Activated naive CD4-positive, alpha-beta T cell treated with anti-CD3 and anti-CD28 coated beads, Interleukin-2, amount 10 ng/mL, durations not matched to agents 7 days and 5 days (primary cell): ENCODE measurements at places on chromosomes 3 and 15.

- no peak for DNase-seq
Observed at GRCh38 chr3:141421639-141422319, 53.5 kb downstream of the ZBTB38 start.

DNA sequence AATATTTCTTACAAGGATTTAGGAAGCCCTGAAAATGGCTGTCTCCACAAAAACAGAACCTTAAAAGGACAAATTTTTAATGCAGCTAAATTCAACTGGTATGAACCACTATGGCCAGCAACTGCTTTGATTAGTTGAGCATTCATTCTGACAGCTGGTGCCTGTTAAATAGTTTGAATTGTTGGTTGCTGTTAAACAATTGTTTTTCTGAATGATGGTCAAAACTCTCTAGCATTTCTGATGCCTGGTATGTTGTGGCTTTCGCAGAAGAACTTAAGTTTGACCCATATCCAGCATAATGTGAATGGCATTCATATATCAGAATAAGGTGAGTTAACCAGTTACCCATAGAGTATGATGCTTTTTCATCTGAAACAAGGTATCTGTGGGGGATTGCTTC is 138.4 kb downstream of the MEIS2 start:
- DNase-seq, result no peak

- peak; percentile 46 for DNase-seq
Observed at GRCh38 chr3:127629467-127630403, 750 bp downstream of the PODXL2 start.

- no peak for DNase-seq
Observed at GRCh38 chr3:23840521-23840920, 34.8 kb downstream of the UBE2E1 start.

DNA sequence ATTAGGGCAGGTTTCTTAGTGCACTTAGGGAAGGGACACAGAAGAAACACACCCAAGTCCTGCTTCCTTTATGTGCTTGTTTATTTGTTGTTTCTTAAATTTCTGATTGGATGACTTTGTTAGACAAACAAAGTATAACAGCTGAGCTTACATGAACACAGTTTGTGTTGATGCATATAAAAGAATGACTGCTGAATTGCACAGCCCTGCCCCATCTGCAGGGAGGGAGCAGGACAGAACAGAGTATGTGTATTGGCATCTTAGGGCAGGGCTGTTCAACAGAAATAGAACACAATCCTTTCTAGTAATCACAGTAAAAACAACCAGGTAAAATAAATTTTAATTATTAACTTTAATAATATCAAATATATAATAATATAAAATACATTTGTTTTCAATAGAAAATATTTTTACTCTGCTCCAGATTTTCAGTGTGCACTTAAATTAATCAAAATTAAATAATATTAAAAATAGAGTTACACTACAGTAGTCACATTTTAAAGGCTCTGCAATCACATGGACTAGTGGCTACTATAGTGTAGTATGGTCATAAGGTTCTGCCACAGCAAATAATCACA is 198.4 kb downstream of the ZNF621 start:
- DNase-seq, result no peak

GRCh38 chr3:55678546-55679216 is 191.6 kb upstream of the WNT5A start:
- DNase-seq, result no peak

- no peak for DNase-seq
Observed at GRCh38 chr3:112687211-112687610, 46.3 kb upstream of the CCDC80 start.

DNA sequence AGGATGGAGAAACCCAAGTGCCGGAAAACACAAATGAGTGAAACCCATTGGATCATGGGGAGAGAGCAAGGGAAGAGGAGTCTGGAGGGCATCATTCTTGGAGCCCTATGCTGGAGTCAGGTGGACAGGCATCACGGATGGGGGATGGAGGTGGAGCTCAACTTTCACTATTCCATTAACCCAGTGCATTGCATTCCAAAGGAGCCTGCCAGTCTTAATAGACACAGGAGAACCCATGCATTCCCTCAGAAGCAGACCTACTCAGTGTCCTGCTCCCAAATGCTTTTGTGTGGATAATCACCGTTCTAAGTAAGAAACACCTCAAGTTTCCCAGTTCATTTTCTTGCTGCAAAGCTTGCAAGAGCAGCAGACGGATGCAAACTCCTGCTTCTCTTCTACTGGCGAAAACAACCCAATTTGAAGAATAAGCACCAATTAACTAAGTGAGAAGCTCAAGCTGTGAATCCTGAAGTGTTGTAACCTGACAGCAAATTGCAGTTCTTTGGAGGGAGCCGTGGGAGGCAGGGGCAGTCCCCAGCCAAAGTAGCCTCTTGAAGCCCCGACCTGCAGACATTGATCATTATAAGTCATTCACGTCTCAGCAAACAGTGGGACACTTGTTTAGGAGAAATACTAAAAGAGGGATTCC is 25.3 kb downstream of the SEMA5B start:
- DNase-seq, result no peak

GRCh38 chr3:141682007-141682406 is 56.1 kb upstream of the RNF7 start:
- no peak for DNase-seq

DNA sequence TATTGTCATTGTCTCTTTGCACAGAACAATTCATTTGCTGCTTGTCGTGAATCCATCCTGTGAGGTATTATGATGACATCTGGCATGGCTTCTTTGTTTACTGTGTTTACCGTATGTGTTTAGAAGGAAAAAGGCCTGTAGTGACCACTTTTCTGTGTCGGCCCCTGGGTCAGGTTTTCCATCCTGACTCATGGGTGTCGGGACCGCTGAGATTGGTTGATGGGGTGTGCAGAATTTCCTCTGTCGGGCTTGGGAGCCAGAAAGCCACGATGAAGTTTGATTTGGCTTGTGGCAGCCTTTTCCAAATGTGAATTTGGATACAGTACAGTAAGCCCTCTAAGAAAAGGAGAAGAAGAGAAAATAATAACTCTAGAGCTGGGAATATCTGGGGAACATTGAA is 113.5 kb downstream of the FNDC3B start:
- DNase-seq, result no peak

DNA sequence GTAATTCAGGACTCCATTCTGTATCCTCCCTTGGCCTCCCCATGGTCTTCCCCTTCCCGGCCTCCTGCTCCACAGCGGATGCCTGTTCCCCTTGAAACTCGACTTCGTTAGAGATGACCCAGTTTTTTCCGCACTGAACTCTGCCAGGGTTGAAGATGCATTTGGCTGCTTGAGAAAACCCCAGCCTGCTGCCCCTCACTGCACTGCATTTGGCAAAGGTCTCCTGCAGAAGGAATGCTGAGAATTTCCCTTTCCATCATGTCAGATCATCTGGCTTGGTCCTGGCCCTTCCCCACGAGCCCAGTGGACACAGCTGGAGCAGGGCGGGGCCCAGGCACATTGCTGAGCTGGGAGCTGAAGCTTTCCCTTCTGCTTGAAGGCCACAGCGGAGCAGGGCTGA is 37.6 kb upstream of the RGMA start:
- DNase-seq, result no peak

DNA sequence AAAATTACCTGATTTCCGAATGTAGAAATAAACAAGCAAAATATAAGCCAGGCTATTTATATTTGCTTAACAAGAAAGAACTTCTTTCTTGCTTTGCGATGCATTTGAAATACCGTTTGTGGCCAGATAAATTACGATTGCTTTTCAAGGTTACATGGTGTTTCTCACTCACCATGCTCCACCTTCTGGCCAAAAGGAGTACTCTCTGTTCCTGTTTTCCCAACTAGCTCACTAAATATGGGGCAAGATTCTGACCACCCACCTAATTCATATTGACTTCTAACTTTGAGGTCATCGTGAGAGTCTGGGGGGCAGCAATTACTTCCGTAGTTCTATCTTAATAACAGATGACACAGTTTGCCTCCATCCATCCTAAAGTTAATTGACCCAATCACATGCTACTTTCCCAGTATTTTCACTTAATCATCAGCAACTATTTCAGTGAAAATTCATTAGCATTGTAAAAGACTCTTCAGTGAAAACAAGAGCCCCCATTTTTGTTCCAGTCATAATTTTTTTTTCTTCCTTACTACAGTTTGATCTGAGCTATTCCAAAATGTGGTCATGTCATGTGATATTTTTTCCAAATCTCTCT is 25.9 kb downstream of the ACP3 start:
- peak; percentile 42 for DNase-seq

DNA sequence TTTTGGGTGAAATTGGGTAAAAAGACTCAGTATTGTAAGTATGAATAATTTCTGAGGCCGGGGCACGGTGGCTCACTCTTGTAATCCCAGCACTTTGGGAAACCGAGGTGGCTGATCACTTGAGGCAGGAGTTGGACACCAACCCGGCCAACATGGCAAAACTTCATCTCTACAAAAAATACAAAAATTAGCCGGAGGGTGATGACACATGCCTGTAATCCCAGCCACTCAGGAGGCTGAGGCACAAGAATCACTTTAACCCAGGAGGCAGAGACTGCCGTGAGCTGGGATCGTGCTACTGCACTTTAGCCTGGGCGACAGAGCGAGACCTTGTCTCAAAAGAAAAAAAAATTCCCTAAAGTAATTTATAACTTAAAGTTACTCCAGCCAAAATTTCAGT is 162.2 kb downstream of the APBA2 start:
- no peak for DNase-seq

- no peak for DNase-seq
Observed at GRCh38 chr15:94704421-94704820, 473.1 kb downstream of the MCTP2 start.

DNA sequence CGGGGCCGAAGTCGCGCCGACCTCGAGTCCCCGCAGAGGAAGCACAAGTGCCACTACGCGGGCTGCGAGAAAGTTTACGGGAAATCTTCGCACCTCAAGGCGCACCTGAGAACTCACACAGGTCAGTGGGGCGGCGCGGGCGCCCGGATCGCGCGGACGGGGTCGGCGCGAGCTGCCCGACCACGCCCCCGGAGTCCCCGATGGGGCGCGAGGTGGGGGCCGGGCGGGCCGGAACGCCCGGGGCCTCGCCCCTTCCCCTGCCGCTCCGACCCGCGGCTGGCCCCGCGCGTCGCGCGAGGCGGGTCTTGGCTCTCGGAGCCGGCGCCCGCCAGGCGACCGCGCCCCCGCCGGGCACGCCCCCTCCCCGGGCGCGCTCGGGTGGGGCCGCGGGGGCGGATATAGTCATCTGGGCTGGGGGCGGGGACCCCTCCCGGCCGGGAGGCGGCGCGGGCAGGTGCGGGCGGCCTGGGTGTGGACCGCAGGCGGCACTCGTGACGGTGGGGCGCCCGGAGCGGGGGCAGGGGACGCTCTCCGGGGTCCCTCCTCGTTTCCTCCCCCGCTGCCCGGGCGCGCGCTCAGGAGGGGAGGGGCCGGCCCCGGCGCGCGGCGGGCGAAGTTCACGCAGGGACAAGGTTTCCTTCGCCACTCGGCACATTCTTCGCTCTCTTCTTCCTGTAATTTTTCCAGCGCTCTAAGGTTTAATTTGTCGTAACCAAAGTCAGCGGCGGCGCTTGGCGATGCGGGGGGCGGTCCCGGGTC is 1.2 kb downstream of the KLF13 start:
- peak; percentile 84 for DNase-seq

GRCh38 chr3:67884345-67884744 is 229.9 kb upstream of the SUCLG2 start:
- no peak for DNase-seq

DNA sequence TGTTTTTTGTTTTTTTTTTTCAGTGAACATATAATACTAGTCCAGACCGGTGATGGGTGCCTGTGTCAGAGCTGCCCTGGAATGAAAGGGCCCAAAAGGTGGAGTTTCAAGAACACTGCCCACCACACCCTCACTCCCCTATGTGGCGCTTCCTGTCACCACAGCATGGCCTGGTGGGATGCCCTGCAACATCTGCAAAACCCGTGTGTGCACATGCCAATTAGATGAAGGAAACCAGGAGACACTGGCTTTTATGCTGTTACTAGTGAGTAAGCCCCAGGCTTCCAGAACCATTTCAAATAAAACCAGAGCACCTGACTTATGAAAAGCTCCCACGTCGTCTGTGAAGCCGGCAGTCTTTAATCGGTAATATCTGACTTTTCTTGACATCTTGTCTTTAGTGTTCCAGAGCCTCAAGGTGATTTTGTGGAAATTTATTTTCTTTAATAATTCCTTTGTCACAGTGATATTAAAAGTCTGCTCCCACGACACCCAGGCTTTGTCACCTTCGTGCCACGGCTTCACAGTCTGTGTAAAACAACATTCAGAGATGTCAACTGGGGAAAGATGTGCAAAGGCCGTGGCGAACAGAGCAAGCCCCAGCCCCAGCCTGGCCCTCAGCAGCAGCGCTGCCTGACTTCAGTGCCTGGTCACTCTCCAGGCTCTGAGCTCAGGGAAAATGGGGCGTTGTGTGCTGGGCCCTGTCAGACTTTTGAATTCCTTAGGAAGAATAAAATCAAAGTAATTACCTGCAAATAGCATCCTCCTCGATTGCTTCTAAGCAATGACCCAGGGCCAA is 6.4 kb downstream of the CFAP92 start:
- no peak for DNase-seq

- DNase-seq, result no peak
Observed at GRCh38 chr15:67331676-67332075, 77.1 kb downstream of the IQCH start.

DNA sequence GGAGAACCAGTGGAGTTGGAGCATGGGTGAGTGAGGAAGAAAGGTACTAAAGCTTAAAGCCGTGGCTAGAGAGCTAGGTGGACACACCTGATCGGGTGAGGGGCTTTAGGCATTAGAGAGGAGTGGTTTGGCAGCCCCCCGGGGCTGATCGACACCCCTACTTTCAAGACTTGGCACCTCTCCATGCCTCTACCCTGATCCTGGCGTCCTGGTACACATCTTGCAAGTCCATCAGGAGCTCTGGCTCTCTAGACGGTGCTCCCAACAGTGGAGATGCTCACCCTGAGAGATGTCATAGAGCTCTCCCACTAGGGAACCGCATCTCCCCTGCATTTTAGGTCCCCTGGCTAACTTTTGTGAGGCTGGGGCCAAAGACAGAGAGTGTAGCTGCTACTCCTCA is 98.1 kb downstream of the XXYLT1 start:
- DNase-seq, result no peak

DNA sequence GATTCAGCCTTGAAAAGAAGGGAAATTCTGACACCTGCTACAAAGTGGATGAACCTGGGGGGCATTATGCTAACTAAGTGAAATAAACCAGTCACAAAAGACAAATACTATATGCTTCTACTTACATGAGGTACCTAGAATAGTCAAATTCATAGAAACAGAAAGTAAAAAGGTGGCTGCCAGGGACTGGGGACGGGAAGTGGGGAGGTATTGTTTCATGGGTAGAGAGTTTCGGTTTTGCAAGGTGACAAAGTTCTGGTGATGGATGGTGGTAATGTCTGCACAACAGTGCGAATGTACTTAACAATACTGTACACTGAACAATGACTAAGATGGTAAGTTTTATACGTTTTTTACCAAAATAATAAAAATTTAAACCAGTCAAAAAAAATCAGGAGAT is 4.8 kb downstream of the IDH2 start:
- DNase-seq, result peak; percentile 82

- no peak for DNase-seq
Observed at GRCh38 chr3:71271596-71271995, 311.9 kb downstream of the FOXP1 start.
